ENCODE measurements at places on chromosomes 6 and 20.

DNA sequence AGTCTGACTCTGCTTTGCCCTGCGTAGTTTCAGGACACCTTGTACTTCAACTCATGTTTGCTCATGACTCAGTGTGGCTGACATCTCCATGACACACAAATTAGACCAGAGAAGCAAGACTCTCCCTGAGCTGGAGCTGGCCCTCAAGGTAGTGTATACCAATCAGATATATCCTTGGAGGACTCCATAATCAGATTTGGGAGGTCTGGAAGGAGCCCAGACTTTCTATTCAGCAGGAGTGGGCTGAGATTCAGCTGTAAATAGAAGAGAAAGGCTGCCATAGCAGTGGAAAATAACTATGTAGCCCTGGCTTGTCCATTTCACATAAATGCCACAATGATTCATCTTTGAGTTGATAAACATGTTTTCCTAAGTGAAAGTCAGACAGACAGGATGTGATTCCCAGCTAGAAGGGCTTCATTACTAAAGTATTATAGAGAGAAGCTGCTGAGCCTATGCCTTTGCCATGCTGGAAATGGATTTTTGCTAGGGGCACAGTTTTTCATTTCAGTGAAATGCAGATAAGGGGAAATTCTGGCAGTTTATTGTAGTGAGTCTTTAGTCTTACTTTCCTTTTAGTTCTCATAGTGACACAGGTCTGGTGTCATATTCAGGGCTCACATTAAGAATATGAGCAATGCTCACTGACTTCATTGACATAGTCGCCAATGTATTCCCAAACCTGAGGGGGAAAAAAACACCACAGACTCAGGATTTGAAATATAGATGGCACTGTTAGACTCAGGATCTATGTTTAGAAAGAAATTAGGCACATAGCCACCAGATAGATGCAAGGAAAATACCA lies 95.3 kb downstream of the CLVS2 start:
- DNase-seq, result peak; percentile 35

GRCh38 chr20:56588996-56589395 lies 40.1 kb upstream of the TFAP2C start:
- DNase-seq, result no peak

GRCh38 chr6:166653639-166653941 lies 26.5 kb upstream of the RPS6KA2 start:
- DNase-seq, result no peak

- peak; percentile 13 for DNase-seq
Measured at GRCh38 chr6:2157441-2158127, 87.8 kb downstream of the GMDS start.

DNA sequence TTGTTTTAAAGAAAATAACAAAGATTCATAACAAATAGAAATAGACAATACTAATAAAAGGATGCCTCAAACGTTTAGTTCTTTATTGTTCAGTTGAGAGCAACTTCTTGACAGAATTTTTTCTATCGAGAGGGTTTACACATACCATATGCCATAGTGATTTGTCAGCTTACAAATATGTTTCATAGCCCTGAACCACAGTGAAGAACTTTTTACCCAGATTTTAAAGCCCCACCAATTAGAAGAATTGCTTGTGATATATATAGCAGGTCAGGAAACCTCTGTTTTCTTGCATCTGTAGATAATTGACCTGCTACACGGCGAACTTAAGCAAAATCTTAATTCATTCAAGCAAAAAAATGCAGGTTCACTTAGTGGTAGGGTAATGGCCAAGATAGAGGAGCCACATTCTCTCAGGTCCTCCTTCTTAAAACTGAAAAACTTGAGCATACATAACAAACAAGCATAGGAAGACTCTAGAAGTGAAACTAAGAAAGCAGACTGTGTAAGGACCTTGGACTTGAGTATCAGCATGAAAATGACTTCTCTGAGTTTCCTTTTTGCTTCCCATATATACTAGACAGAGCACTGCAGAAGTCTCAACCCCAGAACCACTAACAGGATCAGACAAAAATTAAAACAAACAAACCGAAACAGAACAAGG lies 39.5 kb downstream of the CRISP1 start:
- DNase-seq, result no peak

DNA sequence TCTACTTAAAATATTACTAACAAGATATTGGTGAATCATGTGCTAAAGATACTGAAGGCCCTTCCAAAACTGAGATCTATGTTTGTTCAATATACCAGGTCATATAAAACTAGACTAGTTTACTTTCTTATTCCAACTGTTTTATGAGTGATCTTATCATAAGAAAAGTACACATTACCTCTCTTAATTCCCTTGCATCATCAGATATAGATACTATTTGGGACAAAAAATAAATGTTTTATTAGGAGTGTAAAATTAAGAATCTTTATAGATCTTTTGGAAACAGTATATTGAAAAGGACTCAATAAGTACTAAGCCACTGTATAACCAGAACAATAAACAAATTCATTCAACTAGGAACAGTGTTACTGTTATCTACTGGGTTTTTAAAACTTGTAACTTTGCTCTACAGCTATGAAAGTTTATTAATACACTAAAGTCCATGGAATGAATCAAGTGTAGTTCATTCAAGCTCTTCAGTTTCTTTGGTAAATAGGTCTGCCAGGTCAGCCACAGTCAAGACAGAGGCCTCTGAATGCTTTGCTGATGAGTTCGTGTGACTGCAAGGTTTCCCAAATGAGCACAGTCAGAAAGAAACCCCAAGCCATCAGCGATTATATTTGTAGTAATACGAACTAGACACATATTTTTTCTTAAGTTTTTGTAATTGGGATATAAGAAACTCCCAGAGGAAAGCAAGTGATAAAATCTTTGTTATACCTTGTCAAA lies 71.8 kb upstream of the FBXO30 start:
- no peak for DNase-seq

DNA sequence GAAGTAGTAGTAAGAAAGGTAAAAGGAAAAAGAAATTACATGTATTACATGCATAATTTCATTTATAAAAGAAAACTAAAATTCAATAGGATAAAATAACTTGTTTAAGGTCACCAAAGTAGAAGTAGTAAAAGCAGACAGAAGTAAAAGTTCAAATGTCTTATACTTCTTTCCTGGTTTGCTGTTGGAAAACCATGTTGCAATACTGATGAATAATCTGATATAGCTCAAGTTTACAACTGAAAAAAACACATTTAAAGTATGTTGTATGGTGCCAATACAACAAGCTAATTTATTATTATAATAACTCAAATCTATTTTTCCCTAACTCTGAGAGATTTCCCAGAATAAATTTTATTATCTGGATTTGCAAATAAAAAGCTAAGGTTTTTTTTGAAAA lies 78.3 kb downstream of the PHIP start:
- DNase-seq, result no peak

GRCh38 chr6:97963193-97963592 lies 680.2 kb upstream of the MMS22L start:
- no peak for DNase-seq

GRCh38 chr6:4670824-4671409 lies 105.3 kb upstream of the CDYL start:
- DNase-seq, result no peak

GRCh38 chr6:137875606-137876005 lies 8.5 kb downstream of the TNFAIP3 start:
- no peak for DNase-seq

DNA sequence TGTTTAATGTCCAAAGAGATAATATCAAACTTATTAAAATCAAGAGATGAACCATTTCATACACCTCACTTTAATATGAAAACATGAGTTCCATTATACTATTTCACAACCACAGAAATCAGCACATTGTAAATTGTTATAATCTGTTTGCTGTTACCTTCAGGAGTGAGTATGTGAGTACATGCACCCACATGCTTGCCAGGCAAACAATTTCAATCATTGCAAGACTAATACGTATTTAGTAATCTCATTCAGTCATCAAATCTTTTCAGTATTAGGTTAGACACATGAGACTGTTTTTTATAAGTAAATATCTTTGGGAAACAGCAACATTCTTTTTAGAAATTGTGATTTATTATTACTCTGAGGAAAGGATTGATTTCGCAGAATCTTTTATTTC lies 9.3 kb upstream of the EPM2A start:
- DNase-seq, result no peak

- peak; percentile 69 for DNase-seq
Measured at GRCh38 chr6:11632231-11632630, 94.7 kb downstream of the TMEM170B start.

DNA sequence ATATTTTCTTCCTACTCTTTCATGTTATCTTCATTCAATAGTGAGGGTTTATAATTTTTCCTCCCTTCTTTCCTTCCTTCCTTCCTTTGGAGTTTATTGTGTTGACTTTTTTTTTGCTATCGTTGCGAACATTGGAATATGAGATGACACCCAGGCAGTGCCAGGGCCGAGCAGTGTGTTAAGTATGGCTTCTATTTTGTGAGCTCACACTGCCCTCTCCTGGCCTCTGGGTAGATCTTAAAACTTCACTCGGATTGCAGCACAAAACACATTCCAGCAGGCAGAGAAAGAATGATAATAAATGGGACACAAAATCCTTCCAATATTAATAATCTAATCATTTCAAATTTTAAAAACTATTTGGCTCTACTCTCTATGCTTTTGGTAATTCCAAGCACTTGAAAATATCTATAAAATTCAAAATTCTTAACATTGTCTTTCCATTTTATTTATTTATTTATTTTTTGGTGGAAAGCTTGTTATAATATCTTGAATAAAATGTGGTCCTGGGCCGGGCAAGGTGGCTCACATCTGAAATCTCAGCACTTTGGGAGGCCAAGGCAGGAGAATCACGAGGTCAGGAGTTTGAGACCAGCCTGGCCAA lies 147.4 kb upstream of the OLIG3 start:
- DNase-seq, result peak; percentile 63

DNA sequence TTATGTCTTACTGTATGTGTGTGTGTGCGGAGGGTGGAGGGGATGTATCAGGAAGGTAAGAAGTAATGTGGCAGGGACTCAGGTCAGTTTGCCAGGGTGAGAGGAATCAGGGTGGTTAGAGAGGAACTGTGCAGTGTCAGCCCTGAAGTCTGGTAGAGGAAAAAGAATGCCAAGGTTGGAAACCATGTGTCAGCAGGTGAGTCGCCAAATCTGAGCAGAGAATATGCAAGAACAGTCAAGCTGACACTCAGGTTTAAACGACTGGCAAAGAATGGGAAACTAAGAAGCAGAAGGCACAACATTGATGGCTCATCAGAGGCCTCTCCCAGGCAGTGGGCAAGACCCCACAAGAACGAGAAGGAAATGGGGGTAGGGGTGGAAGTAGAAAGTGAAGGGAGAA lies 107.5 kb upstream of the TBX18 start:
- no peak for DNase-seq

- DNase-seq, result no peak
Measured at GRCh38 chr6:44856479-44856878, 469.0 kb downstream of the CDC5L start.

GRCh38 chr6:151440930-151441329 lies 11.0 kb downstream of the RMND1 start:
- DNase-seq, result no peak

GRCh38 chr6:1631251-1631650 lies 21.5 kb downstream of the FOXC1 start:
- DNase-seq, result no peak

DNA sequence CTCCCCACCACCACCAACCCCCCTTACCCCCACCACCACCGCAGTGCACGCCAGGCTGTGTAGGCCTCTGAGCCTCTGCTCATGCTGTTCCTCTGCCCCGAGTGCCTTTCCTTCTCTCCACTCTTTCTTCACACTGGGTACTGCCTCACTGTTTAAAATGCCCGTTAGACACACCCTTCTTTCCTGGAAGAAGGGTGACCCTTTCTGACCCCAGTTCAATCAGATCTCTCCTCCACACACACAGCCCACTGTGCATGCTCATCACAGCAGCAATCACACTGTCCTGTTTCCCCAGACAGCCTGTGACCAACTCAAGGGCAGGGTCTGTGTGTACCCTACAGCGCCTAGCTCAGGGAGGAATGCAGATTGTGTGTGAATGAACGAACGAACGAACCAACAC lies 10.0 kb downstream of the TMEM74B start:
- DNase-seq, result no peak

DNA sequence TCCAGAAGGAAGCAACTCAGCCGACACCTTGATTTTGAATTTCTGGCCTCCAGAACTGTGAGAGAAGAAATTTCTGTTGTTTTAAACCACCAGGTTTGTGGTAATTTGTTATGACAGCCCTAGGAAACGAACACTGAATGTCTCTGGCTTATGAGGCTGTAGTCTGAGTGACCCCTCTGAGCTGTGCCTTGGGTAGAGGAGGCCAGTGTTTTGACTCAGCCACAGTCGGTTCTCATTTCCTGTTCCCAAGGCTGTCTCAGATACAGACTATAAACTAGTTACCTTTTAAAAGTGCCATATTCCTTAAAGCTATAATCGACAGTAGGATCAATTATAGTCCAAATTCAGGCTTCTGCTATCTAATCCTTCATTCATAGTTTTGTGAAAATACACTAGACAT lies 391.2 kb upstream of the MAP3K7 start:
- no peak for DNase-seq

- DNase-seq, result peak; percentile 84
Measured at GRCh38 chr6:39309942-39310531, 4.2 kb downstream of the KCNK17 start.

DNA sequence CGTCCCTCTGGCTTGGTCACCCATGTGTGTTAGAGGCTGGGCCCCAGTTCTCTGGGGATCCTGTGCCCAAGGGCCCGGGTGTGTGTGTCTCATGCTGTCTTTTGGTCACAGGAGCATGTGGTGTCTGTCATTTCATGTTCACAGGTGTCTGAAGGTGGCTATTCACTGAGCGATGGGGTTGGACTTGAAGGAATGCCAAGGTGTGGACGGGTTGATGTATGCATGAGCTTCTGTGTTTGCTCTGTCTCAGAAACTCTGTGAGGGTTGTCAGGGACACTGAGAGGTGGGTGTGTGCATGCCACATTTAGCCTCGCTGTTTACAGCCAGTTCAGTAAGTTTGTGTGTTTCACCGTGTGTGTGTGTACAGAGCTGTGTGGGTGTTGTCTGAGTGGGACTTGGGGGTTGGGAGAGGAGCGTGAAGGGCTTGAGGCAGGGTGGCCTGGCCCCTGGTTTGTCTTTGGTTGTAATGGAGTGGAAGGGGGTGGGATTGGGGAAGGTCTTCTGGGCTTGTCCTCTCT lies 1.2 kb downstream of the DDR1 start:
- no peak for DNase-seq

DNA sequence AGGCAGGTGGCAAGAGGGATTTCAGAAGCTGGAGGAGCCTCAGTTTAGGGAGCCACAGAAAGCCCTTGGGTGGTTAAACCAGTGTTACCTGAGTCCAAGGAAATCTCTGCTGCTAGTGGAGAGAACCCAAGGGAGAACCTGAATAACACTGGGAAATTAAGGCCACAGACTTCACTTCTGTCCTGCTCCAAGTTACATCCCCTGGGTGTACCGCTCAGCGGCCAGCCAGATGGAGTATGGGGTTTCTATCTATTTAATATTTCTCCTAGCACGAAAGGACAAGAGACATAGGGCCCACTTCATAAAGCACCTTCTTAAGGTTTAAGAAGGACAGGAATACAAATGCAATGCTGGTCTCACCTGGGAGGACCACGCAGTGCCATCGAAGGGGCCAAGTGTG lies 5.8 kb upstream of the CNKSR3 start:
- no peak for DNase-seq

DNA sequence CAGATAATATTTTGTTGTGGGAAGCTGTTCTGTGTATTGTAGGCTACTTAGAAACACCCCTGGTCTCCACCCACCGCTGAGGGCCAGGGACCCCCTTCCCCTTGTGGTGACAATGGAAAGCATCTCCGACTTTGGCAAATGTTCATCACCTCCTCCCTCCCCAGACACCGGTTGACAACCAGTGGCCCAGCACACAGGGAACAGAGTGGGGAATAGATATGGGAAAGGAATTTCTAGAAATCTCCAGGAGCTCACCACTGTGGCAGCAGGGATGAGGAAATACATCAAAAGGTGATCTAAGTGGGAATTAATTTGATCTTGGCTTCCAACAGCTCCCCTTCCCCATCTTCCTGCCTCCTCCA lies 257.3 kb upstream of the FOXQ1 start:
- no peak for DNase-seq
